Stimulated activated CD8-positive, alpha-beta memory T cell treated with anti-CD3 and anti-CD28 coated beads, Interleukin-7, amount 100 ng/mL, for 48 hours (primary cell): ENCODE measurements at places on chromosomes 12 and 14.

GRCh38 chr12:104457746-104458693, 1.3 kb downstream of the CHST11 start:
- DNase-seq, result no peak

DNA sequence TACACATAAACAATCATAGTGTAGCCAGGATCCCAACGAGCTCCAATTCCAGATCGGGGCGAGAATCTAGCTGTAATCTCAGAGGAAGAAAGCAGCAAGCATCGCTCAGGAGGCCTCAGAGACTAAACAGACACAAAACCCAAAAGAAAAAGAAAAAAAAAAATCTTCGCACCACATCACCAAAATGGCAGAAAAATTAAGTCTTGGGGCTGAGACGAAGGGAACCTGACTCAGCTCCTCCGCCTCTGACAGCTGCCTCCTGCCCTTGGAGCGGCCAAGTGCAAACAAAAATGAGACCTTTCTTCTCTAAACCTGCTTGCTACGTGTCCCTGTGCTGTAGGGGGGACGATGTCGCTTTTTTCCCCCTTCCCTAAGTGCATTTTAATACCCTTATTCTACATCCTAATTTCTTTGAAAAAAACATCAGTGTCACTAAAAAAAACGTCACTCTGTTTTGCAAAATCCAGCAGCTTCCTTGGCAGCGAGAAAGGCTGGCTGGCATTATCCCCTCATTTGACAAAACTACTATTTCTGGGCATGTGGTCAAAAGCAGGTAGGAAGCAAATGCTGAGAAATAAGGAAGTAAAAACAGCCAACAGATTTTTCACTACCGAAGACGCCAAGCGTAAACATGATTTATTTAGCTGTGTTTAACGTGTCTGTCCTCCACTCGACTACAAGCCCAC, 30.5 kb downstream of the BCL11B start:
- no peak for DNase-seq

- DNase-seq, result no peak
These were observed 405.8 kb downstream of the ATP23 start for GRCh38 chr12:58347188-58347587.

- no peak for DNase-seq
These were observed 314 bp upstream of the HOTAIR start for GRCh38 chr12:53975064-53975471.

DNA sequence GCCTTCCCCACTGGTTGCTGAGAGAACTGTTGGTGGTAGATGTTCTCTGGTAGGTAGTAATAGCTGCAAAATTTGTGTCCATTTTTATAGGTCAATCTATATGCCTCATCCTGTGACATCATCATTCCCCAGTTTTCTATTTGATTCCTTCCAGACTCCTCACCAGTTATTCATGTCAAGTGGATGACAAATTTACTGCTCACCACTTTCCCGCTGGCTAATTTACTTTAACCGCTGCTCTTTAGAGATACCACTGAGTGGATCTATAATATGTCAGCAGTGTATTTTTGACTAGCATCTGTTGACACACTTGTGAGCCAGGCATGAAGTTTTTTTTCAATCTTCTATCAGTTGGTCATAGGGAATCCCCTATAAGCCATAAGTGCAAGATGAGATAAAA, 24.6 kb downstream of the GPR65 start:
- no peak for DNase-seq

GRCh38 chr14:55332654-55333570, 61.7 kb downstream of the FBXO34 start:
- no peak for DNase-seq
